ENCODE measurements at places on chromosomes 5 and 9.
A peak's percentile ranks its signal among the peaks of the same experiment; 100 is the strongest.

DNA sequence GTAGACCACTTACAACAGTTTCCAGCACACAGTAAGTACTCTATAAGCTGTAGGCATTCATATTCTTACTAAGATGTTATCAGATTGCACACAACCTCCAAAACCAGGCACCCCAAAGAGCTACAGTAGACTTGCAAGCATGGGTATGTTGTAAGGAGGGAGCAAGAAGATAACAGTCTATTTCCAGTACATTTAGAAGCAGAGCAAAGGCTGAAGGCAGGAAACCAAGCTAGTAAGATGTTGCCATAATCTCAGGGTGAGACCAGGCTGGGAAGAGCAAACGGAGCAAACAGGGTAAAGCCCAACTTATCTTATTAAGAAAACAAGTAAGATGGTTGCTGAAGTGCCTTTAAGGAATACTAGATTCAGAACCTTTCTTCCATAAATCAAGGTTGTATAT is 161.1 kb downstream of the GLIS3 start:
- no peak for DNase-seq

DNA sequence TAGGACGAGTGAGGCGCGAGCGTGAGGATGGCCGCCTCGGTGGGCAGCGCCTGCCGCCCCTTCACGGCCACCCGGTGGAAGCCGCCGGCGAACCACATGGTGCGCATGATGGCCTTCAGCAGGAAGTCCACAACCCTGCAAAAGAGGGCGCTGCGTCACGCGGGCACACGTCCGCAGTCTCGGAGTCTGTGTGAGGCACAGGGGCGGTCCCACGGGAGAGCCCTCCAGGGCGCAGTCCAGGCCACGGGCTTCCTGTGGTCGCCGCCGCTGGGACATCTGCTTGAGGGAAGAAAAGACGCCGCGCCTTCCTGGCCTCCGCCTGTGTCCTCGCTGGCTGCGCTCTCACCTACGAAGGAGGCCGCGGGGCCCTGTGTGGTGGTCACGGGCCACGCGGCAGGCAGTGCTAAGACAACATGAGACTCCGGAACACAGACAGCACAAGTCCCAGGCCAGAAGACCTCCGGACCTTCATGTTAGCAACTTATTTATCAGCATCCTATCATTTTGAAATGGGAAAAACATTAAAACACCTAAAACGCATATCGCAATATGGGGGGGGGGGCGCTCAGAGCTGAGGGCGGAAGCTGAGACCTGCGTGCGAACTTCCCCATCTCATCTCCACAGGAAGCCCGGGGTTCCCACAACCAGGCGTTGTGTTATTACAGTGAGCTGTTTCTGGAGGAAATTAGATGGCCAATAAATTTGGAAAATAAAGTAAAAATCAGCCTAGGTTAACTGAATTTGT is 28.8 kb downstream of the LPCAT1 start:
- no peak for DNase-seq

- no peak for DNase-seq
Observed at GRCh38 chr9:109035684-109036423, 22.6 kb upstream of the CTNNAL1 start.

- DNase-seq: no peak
Observed at GRCh38 chr5:88488561-88488960, 219.9 kb upstream of the TMEM161B start.

GRCh38 chr5:157366741-157367674 is 93.0 kb upstream of the NIPAL4 start:
- DNase-seq: no peak

DNA sequence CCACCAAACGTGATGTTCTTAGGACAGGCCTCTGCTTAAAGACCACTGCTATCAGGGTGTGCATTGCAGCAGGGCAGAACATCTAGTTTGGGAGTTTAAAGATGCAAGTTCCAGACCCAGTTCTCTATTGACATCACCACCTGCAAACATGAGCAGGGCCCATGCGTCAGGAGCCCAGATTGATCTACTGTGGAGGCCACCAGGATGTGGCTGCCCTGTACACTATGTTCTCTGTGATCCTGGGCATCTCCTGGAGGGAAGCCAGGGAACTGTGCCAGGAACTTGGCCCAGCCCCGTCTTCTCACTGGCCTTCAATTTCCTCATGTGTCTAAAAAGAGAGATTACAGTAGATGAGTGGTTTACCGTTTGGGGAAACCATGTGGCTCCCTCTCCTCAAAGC is 87.1 kb downstream of the PDE6A start:
- no peak for DNase-seq

DNA sequence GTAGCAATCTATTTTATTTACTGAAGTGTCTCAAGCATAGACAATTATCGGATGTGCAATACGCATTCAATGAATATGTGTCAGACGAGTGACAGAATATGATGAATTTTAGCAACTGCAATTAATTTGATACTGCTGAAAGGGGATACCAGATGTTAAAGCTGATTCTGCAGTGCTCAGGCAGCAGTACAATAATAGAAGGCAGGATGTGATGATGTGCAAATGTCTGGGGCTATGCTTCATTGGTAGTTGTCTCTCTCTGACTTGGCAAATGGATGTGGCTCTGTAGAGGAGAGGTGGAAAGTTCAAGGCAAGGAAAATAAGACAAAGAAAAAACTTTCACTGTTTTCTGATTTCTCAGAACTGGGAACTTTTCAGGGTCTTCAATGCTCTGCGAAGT is 721.2 kb downstream of the CDH18 start:
- DNase-seq: no peak

- DNase-seq: no peak
Observed at GRCh38 chr5:151703227-151703626, 16.5 kb upstream of the SPARC start.

- peak; percentile 8 for DNase-seq
Observed at GRCh38 chr9:95516734-95517558, at the start of gene PTCH1. PTCH1 (minus strand) TSS chr9:95516971.

DNA sequence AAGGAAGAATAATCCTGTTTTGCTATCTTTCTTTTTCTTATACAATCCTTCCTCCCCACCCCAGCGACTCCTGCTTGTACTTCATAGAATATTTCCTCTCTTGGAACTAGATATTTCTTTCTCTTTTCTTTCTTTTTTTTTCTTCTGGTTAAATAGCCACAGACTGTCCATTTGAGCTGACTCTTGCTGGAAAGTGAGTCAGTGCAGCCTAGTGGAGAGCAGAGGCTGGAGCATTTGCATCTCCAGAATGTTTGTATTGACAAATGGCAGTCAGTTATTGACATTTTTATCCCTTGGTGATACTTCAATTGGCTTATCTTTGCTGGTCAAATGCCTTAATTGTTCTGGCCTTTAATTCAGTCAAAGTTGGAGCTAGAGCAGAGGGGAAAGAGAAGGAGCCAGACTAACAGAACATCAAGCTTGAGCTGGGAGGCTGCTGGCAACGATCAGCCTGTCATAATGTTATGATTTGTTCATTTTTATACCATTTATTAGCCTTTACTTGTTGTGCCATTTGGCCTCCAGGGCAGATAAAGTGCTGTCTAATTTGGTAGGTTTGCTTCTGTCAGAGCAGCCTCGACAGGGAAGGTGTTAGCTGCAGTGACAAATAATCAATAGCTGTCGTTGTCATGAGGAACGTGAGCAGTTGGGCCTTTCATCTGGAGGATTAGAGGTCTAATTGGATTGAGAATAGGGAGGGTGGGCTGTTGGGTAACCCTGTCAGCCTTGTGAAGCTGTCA is 69.0 kb downstream of the INVS start:
- no peak for DNase-seq

GRCh38 chr5:16808021-16808420 is 128.1 kb downstream of the MYO10 start:
- DNase-seq: no peak

GRCh38 chr5:66247176-66247960 is 103.3 kb downstream of the SREK1 start:
- no peak for DNase-seq
